ENCODE measurements at places on chromosomes 2 and 18. TPM values are rescaled to one million over a fixed set of nuclear protein-coding genes. Genes with fewer than 3 reads are reported as not detected.

The SRSF7 gene
- 607 TPM for total RNA-seq

DNA sequence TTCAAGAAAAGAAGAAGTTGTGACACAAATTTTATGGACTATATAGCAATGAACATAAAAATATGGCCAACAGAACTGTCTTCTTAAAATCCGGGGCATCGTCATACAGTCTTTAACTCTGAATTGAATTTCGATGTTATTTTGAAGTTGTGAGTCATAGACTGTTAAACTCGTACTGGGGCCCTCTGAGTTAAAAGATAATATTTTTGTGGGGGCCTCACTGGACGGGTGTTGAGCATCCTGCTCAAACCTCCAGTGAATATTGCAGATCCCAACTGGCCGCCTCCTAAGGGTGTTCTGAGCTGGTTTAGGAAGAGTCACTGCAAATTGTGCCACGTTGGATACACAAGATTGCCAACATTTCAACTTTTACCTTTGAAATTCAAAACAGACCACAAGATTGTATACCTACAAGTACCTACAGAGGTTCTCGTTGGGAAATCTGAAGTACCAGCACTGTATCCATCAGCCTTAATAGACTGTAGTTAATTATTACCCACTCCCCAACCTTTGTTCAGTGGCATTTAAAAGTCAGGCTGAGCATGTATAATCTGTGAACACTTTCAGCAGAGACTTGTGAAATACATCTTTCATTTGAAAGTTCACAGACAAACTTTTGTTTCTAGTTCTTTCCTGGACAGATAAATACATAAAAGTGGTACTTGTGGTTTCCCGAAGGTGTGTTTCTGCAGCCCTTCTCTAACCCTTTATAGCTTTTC lies 27.8 kb downstream of the KLHL23 start:
- peak; percentile 27 for DNase-seq

The MGAT4A gene
- total RNA-seq: 226 TPM

The EML6 gene
- total RNA-seq: 0.35 TPM
